ENCODE measurements at places on chromosomes 2 and 18.
A peak's percentile ranks its signal among the peaks of the same experiment; 100 is the strongest.

DNA sequence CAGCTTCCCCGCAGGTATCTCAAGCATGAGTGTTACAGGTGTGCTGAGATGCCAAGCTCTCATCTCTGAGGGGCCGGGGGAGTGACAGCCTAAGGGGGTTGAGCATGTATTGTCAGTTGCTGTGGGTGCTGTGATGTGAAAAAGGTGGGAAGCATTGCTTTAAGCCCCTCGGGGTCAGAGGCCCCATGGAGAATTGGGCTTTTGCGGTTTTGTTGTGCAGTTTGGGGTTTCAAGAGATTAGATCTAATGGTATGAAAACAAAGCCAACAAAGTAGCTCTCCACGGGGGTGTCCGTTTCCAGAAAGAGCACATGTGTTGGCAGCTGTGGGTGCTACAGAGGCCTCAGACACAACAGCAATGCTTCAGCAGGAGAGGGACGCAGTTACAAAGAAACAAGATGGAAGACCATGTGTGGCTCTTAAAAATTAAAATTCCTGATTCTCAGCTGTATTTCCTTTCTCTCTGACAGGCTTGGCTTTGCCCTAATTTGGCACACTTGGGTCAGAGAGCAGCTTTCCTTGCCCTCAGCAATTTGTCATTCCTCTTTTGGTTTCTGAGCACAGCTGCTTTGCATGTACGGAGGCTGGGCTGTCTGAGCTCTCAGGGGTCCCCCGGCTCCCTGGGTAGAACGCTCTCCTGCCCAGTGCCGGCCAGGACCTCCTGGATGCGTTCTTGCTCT lies 69.9 kb downstream of the TMEM247 start:
- no peak for DNase-seq

- DNase-seq = peak; percentile 13
Measured at GRCh38 chr2:17171446-17172049, 346.7 kb downstream of the RAD51AP2 start.

DNA sequence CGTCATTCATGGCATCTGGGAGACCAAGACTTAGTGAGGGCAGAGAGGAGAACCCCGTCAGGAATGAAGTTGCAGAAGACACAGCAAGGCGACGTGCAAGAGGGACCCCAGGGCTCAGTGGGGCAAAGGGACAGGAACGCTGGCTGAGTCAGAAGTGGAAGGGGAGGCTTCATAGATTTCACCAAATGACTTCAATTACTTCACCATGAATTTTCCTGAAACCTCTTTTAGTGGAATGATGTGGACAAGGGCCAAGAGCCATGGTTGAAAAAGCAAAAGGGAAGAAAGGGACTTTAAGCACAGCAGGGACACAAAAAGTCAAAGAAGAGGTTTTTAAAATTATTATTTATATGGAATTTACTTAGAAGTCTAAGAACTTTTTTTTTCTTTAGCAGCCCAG lies 141.6 kb upstream of the PID1 start:
- DNase-seq = no peak

DNA sequence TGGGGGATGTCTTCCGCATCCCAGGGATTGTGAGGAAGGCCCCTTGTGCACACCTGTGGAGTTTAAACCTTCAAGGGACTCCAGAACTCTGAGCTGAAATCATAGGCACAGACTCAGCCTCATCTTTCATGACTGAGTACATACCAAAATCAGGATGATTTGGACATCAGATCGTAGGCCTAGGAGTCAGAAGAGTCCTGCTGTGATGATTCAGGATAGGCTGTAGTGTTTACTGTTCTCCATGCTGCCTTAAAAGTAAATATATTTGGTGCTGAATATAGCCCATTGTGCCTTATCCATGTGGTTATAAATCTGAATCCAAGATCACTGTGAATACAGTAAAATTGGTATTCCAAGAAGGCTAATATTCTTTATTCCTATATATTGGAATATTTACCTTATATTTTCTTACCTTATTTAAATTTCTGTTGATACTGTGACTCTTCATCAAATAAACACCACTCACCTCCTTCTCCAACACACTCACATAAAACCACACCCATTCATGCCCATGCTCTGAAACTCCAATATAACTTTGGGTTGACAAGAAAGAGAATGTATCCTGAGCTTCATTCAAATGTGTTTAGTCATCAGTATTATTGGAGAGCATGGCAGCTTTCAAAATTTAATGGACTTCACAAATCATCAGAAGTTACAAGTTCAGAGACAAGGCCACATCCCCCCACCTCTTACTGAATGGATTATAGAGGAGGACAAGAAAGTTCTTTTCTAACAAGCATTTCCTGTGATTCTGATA lies 561.4 kb upstream of the LINC00305 start:
- no peak for DNase-seq

GRCh38 chr2:218896501-218897393 lies 16.1 kb downstream of the WNT10A start:
- no peak for DNase-seq

DNA sequence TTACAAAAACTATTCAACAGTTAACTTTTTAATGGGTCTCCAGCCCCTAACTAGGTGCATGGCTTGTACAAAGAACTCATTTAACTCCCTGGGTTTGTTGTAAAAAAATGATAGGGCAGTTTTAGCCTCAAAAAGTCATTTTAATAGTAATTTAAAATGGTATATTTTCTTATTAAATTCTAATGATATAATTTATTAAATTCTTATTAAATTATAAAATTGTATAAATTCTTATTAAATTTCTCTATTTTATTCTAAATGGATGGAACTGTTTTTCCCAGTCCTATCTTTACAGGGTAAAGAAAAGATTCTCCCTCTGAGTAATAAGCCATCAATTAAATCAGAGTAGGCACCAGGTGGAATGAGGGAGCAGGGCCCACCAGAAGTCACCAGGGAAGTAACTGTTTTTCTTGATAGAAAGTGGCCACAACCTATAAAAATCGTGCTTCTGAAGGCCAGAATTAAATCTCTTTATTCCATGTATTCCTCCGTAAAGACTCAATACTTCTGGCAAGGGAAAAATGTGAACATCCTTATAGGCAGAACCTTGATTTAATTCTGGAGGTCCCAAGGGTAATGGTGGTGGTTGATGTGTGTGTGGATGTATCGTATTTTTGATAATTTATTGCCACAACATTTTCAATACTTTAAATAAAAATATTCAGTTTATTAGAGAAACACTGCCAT lies 814 bp downstream of the FKBP7 start:
- no peak for DNase-seq

- no peak for DNase-seq
Measured at GRCh38 chr2:144998435-144998834, 478.5 kb upstream of the ZEB2 start.

- no peak for DNase-seq
Measured at GRCh38 chr18:36672437-36673344, 156.1 kb downstream of the TPGS2 start.

DNA sequence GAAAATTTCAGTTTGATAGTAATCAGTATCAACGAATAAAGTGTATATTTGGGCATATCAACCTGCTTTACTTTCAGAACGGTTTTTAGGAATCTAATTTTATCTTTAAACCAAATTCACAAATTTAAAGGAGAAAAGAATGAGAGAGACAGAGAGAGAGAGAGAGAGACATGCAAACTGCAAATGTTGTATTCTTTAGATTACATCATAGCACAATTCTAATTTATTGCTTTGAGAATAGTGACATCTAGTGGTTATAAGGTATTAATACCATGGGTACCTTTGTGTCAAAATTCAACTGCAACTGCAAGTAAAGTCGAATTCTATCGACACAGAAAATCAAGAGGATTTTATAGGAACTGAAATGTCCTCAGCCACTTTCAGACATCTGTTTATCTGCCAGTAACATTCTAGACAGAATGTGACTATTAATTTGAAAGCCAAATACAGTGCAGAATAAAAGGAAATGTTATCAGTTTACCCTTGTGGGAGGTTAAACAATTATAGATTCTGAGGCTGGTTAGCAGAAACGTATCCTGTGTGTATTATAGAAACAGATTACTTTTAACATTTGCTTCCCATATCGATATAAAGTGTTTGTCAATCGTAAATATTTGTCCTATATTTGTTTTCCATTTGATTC lies 529.8 kb upstream of the VRK2 start:
- DNase-seq = peak; percentile 19

GRCh38 chr18:13319629-13320028 lies 101.1 kb downstream of the LDLRAD4 start:
- DNase-seq = no peak

DNA sequence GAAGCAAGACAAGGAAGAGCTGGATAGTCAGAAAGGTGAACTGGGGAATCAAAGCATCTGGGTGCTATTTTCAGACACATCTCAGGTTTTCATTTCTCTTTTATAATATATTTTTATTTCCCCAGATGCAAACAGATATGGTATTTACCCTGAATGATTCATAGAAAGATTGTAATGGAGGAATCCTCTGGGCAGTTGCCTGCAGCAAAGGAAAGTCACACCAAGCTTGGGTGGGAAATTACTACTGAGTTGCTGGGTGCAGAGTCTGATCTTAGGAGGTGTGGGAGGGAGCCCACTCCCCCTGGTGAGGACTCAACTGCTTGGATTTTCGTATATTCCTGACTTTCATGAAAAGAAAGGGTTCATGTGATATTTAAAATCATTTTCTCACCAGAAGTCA lies 2.1 kb downstream of the EFR3B start:
- no peak for DNase-seq

DNA sequence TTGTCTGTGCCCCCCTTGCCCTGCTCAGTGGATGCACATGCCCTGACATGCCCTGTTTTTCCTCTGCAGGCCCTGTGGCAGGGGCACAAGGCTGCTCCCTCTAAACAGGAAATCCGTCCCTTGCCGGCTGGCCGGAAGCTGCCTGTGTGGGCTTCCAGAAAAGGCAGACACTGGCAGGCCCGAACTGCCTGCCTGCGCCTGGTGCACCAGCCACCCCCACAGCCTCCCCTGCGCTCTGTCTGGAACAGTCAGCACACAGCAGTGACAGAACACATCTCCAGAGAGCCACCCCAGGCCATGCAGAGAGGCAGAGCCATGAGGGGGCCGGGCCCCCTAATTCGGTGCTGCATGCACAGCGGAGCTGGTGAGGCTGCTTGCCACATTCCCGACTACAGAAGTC lies 33.5 kb downstream of the LOXHD1 start:
- DNase-seq = no peak

DNA sequence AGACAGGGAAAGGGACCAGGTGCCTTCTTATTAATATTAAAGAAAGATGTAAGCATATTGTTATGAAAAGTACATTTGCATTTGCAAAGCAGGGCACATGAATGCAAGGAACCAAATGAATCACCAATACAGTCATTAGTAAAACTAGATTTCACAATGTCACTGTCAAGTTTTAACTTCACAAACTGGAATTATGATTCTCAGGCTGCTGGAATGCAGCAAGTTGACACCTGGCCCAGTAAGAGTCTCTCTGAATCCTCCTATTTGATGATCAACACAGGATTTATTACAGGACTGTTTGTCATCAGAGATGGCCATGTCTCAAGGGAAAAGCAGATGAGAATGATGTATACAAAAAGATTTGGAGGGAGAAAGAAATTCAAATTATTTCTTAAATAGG lies 72.9 kb upstream of the STK39 start:
- no peak for DNase-seq

DNA sequence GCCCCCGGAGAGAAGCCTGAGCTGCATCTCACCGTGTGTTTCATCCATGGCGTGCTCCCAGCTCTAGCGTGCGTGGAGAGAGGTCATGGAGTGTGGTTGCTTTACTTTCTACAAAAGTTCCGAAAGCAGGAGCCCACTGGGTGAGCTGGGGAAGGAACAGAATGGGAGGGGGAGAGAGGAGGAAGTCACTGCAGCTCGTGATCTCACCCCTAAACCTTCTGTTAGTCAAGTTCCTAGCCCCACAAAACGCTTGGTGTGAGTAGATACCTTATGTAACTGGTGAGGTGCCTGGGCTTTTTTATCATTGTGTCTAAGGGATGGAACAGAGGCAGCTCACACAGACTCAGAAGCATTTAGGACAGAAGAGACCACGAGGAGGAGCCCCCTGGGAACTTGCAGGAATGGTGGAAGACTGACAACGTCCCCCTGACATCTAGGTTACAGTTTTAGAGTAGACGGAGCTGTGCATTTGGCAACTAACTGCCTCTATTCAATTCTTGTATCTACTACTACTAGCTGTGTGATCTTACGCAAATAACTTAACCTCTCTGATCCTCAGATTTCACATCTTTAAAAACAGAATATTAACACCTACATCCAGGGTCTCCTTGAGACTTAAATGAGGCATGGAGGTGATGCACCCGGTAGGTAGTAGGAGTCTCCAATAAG lies 123.3 kb downstream of the ARL4C start:
- no peak for DNase-seq

- DNase-seq = no peak
Measured at GRCh38 chr2:191867507-191867847, 20.6 kb upstream of the CAVIN2 start.

- no peak for DNase-seq
Measured at GRCh38 chr18:12252061-12252460, 2.1 kb upstream of the CIDEA start.

DNA sequence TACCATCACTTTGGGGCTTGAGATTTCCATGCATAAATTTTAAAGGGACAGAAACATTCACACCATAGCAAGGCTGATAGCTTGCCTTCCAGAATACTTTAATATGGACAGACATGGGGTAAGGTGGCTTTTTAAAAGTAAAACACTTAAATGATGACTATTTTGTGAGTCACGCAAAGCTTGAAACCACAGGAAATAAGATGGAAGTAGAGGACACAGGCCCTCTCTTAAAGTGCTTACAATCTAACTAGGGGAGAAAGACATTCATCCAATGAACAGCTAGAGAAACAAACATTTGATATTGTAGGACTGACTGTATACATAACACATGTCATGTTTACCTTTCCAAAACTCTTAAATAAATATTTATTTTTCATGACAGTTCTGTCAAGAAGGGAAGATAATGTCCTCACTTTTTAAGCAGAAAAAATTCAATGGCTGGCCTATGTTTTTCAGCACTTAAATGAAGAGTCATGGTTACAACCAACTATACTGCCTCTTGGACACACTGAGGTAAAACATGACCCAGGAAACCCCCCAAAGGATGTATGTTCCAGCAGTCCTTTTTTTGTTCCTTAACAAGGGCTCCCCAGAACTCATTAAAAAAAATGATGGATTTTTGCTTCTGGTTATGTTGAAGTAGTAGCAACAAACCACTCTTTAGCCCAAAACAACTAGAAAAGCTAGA lies 120.0 kb upstream of the RBMS1 start:
- no peak for DNase-seq

DNA sequence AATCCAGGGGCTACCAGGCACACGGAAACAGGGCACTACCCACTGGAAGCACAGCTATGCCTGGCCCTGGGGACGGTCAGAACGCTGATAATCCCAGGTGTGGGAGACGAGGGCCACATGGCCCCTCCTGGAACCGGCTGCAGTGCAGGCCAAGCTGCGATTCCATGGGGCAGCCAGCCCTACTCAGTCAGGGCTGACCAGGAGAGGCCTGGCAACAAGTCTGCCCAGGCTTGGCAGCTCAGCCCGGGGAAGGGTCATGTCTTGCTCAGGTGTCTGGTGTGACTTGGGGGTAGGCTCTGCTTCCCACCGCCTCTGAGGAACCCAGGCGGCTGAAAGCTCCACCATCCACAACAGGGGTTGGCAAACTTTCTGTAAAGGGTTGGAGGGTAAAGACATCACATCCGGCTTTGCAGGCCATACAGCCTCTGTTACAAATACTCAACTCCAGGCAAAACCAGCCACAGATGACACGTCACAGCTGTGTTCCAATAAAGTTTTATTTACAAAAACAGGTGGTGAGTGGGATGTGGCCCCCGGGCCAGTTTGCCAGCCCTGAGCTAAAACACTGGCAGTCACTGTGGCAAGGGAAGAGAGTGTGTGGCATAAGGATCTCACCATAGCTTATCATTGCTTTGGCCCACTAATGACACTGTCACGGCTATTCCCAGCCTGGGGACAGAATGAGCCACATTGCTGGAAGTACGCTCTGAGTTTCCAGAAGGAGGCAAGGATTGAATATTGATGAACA lies 85.2 kb downstream of the NDUFA10 start:
- no peak for DNase-seq

- DNase-seq = no peak
Measured at GRCh38 chr2:68767031-68767961, 32.7 kb downstream of the ARHGAP25 start.
